Karpas-422 (cell line): ENCODE measurements at places on chromosomes 5 and 9.

DNA sequence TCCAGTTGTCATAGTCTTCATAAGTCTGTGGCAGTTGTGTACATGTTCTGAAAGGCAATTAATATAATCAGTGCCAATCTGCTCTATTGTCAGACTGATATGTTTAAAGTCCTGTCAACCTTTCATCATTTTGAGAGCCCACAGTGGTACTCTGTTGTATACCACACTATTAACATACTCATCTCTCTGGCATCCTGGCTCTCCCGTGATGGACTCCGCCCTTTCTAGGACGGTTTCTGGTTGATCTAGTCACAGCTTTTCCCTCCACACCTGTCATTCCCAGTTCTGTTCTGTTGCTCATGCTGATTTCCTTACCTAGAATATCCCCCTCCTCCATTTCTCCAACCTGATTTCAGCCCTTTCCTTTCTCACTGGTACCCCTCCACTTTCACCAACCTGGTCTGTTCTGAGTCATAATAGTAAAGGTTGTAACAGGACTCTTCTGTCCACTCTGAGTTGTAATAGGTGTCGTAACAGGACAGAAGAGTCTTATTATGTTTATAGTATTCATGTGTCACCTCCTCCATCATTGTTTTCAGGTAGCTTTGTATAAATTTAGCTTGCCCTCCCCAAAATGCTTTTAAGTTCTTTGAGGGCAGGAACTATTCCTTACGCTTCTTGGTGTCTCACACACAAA is 4.1 kb downstream of the PTCD2 start:
- no peak for DNase-seq
- H3K36me3 ChIP-seq = peaks cover 66% of the 10 kb centered on the region
- H3K4me1 ChIP-seq = peaks cover 15% of the 10 kb centered on the region
- no peak overlapping the region for H3K4me3 ChIP-seq

GRCh38 chr5:175461370-175461769 is 17.0 kb upstream of the SFXN1 start:
- no peak for DNase-seq
- H3K4me3 ChIP-seq = no peak overlapping the region
- no peak overlapping the region for H3K27ac ChIP-seq
- 0 out of 2 replicates have a peak, but pooled peaks cover 2% of the 10 kb centered on the region for H3K27me3 ChIP-seq
- H3K4me1 ChIP-seq = no peaks in the 10 kb centered on the region

DNA sequence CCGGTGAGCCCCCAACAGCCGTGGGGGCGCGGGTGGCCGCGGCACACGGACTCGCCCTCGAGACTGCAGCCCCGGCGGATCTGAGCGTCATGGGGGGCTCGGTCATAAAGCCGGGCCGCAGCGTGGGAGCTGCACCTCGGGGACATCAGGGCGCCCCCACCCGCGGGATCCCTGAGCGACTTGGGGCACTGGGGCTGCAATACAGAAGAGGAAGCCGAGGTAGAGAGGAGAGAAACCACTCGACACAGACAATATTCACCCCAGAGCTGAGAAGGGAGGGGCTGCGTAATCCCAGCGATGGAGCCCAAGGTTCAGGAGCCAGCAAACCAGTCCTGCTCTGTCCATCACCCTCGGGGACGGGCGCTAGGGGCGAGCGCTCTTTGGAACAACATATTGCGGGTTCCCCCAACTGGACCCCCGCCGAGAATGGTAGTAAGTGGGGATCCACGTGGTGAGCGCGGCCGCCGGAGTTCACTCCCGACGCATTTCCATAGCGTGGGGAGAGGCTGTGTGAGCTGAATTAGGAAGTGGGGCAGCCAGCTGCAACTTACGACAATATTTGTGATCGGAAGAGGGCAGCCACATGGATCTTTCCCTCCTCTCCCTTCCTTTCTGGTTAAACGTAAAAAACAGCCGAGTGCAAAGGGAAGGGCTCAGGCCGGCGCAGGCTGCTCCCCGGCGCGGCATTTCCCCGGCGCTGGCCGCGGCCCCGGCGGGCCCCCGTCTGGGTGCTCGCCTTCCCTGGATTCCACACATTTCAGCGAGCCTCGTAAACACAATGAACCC is 9.9 kb downstream of the PTCH1 start:
- H3K27ac ChIP-seq = no peak overlapping the region
- H3K4me3 ChIP-seq = peak overlapping the region; percentile 71
- H3K4me1 ChIP-seq = peaks cover 67% of the 10 kb centered on the region

DNA sequence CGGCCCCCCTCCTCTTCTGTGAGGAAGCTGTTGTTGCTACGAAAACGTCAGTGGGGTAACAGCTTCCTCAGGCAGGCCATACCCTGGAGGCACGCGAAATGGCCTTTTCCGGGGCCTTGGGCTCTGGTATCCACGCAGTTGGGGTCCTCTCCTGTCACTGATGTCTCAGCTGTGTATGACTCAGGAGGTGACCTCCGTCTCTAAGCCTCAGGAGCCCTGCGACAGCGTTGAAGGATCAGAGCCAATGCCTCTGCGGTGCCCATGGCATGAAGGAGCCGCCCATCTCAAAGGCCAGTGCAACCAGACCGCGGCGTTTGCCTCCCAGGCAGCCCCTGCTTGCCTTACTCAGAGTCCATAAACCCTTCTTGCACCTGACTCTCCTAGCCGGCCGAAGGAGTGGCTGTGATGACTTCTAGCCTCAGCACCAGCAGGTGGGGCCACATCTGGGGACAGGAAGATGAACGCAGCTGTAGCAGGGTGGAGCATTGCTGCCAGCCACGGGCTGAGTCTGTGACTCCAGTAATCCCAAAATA is 1.0 kb upstream of the MXD3 start:
- peak overlapping the region; percentile 72 for H3K4me3 ChIP-seq
- H3K27ac ChIP-seq = peak overlapping the region; percentile 70
- peak; percentile 86 for DNase-seq
- no peaks in the 10 kb centered on the region for H3K27me3 ChIP-seq

DNA sequence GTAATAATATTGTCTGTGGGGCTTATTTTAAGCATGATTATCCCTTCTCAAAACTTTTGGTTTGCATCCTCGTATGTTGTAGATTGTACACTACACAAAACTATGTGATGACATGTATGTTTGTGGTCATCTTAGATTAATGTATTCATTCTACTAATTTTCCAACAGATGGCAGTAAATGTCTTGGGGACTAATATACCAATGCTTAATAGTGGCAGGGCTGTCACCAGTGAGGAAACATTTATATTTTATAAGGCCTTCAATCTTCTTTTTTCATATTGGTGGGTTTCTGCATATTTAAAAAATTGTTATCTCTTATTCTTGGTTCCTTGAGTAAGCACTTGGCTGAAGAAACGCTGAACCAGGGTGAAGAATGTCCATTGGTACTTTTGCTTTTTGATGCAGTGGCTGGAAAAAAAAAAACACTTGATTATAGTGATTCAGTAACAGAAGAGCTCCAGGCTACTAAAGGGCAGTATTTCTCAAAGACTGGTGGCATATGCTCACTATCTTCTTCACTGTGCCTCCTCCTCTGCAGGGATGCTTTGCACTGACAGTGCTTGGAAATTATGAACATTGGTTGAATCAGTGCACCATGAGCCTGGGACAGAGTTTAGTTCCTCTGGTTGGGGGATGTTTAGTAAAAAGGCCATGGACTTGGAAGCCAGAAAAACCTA is 530.3 kb downstream of the RASEF start:
- H3K4me3 ChIP-seq = no peak overlapping the region
- no peaks in the 10 kb centered on the region for H3K27me3 ChIP-seq
- no peaks in the 10 kb centered on the region for H3K36me3 ChIP-seq
- no peak for DNase-seq
- no peaks in the 10 kb centered on the region for H3K4me1 ChIP-seq
- H3K27ac ChIP-seq = no peak overlapping the region

DNA sequence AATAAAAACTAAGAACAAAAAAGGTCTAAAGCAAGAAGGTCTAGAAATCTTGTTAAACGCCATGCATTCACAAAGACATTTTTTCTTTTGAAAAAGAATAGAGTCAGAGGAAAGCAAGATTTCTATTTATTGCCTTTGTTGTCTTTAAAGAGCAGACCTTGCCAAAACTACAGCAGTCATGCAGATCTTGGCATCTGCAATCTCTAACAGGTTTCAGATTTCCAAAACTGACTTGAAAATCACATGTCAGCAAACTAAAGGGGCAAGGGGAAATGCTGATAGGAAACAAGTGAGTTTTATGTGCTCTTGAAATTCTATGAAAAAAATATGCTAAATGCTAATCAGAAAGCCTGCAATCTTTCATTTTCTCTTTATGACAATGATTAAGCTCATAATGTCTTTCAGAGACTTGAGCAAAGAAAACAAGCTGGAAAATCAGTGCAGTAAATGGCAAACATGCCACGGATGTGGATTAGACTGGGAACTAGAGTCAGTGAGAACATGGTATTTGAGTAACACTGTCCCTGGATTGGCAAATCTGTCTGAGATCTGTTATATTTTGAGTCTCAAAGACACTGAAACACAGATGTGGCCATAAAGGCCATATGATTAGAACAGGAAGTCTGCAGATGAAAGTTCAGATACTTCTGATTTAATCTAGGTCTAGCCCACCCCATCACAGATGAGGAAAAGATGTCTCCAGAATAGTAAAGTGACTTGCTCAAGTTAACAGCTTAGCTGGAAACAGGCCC is 361.4 kb upstream of the RPS23 start:
- peaks cover 3% of the 10 kb centered on the region for H3K4me1 ChIP-seq
- no peak overlapping the region for H3K4me3 ChIP-seq
- H3K27ac ChIP-seq = no peak overlapping the region
- no peak for DNase-seq
- H3K27me3 ChIP-seq = no peaks in the 10 kb centered on the region

DNA sequence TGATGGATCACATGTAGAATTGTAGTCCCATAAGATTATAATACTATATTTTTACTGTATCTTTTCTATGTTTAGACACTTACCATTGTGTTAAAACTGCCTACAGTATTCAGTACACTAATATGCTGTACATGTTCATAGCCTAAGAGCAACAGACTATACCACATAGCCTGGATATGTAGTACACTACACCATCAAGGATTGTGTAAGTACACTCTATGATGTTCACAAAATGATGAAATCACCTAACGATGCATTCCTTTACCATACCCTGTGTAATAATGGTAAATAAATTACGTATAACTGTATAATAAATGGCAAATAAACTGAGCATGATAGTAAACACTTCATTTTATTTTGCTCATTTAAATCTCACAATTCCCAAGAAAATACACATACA is 60.3 kb downstream of the RICTOR start:
- peaks cover 50% of the 10 kb centered on the region for H3K36me3 ChIP-seq
- DNase-seq = no peak
- H3K4me3 ChIP-seq = no peak overlapping the region
- H3K27ac ChIP-seq = no peak overlapping the region
- no peaks in the 10 kb centered on the region for H3K27me3 ChIP-seq

GRCh38 chr9:83198371-83198770 is 135.4 kb upstream of the RASEF start:
- H3K4me3 ChIP-seq = no peak overlapping the region
- H3K4me1 ChIP-seq = no peaks in the 10 kb centered on the region
- H3K36me3 ChIP-seq = no peaks in the 10 kb centered on the region
- DNase-seq = no peak
- no peaks in the 10 kb centered on the region for H3K27me3 ChIP-seq

DNA sequence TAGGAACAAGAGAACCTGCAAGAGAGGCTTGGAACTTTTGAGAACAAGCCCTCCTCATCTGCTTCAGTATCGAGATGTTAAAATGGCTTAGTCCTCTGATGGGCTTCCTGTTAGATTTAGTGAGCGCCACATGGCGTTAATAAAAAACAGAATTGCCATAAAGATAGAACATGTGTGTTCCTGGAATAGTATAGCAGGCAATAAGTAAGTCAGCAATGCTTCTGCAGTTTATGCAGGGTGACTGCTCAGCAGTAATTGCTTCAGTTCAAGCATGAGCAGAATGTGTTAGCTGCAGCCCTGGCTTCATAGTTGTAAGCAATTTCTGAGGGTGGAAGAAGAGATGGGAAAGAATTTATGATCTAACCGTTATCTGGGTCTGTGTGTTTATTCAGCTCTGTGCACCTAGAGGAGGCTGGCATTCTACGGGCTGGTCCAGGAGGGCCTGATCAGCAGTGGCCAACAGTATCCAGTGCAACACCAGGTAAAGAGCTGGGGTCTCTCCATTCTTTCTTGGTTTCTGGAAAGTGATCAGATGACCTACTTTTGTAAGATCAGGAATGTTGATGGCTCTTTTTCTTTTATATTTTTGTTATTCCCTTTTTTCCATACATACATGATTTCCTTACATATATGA is 15.9 kb downstream of the PCDHAC2 start:
- no peak overlapping the region for H3K4me3 ChIP-seq
- H3K27ac ChIP-seq = no peak overlapping the region
- no peaks in the 10 kb centered on the region for H3K27me3 ChIP-seq
- DNase-seq = no peak

- no peaks in the 10 kb centered on the region for H3K4me1 ChIP-seq
- no peaks in the 10 kb centered on the region for H3K36me3 ChIP-seq
- no peak within 1 kb of the TSS for H3K4me3 ChIP-seq
- H3K27me3 ChIP-seq = no peaks in the 10 kb centered on the region
Measured at GRCh38 chr5:84384604-84385575, at the start of gene EDIL3. Gene EDIL3, minus strand, starts transcription at chr5:84384880. Its CDS starts 506 bp downstream, at chr5:84384374.
